ENCODE measurements at places on chromosomes 11 and 22. TPM values are rescaled to one million over a fixed set of nuclear protein-coding genes. Genes with fewer than 3 reads are reported as not detected.

Gene OTOG
- not detected for total RNA-seq

DNA sequence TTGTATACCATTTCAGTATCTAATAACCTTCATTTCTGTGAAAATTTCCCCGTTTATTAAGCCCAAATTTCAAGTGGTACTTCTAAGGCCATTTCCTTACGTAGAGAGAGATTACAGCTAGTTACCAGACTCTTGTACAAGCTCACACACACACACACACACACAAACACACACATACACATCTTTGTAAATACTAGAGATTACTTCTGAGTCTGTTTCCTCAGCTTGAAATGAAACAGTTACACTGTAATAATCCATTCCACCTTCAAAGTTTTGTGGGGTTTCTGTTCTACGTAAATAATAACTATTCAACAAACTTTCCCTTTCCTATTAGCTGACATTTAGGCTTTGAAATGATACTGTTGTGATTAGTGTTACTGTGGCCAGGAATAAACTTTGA is 6.2 kb downstream of the POGLUT3 start:
- no peaks in the 10 kb centered on the region for H3K4me1 ChIP-seq
- H3K36me3 ChIP-seq, result no peaks in the 10 kb centered on the region
- no peak overlapping the region for H3K4me3 ChIP-seq
- H3K27me3 ChIP-seq, result no peaks in the 10 kb centered on the region
- no peak overlapping the region for H3K27ac ChIP-seq
- no peak for DNase-seq

DNA sequence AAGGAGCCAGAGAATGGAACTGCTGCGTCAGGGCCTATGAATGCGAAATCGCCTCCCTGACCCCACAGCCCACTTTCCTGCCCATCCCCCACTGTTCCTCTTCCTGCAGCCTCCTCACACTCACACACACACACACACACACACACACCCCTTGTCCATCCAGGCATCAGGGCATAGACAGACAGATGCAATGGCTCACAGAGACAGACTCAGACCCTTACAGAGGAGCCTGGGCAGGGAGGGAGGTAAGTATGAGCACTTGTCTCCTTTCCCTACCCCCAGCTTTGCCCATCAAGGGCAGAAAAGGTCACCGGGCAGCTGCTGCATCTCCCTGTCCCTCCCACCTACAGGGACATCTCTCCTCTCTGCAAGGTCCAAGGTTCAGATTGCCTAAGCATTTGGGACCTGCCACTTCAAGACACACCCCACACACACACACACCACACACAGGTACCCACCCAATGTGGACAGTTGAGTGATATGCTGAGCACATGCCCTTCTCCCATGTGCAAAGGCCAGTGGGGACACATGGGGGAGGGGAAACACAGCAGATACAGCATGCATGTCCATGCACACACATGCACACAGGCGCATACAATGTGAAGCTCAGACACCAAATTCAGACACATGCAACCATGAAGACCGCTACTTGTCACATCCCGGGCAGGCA is 2.0 kb upstream of the NRXN2 start:
- H3K4me3 ChIP-seq, result no peak overlapping the region
- no peaks in the 10 kb centered on the region for H3K36me3 ChIP-seq
- DNase-seq, result no peak
- H3K4me1 ChIP-seq, result no peaks in the 10 kb centered on the region

DNA sequence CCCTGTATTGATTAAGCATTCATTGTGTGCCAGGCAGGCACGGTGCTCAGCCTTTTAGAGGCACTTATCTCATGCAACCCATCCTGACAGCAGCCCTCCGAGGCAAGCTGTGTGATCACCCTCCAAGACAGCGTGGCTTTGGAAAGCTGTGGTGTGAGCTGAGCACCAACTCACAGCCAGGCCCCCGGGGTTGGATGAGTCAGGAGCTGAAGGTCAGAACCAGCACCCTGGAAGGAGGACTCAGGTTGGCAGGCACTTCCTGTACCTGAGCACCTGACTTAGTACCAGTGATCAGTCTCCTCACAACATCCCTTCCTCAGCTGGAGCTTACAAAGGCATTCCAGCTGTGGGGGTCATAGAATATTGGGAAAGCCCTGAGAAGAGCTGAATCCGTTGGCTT is 9.0 kb downstream of the PATZ1 start:
- no peaks in the 10 kb centered on the region for H3K27me3 ChIP-seq
- H3K36me3 ChIP-seq, result peaks cover 3% of the 10 kb centered on the region
- peaks cover under 1% of the 10 kb centered on the region for H3K4me1 ChIP-seq
- H3K4me3 ChIP-seq, result no peak overlapping the region
- H3K27ac ChIP-seq, result no peak overlapping the region
- no peak for DNase-seq
